ENCODE measurements at places on chromosomes 2 and 18.

DNA sequence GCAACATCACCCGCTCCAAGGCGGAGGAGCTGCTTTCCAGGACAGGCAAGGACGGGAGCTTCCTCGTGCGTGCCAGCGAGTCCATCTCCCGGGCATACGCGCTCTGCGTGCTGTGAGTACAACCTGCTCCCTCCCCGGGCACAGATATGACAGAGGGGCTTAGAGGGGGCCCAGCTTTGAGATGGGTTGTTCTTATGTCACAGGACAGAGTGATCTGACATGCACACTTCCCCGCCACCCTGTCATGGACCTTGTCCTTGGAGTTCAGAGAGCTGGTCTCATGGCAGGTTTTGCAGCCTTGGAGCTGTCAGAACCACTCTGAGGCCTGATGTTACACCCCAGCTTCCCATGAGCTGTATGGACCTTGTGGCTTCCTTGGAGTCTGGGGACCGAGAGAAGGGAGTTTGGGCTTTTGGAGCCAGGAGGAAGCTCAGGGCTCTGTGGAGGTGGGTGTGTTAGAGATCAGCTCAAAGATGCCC is 398 bp downstream of the INPP5D start:
- DNase-seq, result no peak

DNA sequence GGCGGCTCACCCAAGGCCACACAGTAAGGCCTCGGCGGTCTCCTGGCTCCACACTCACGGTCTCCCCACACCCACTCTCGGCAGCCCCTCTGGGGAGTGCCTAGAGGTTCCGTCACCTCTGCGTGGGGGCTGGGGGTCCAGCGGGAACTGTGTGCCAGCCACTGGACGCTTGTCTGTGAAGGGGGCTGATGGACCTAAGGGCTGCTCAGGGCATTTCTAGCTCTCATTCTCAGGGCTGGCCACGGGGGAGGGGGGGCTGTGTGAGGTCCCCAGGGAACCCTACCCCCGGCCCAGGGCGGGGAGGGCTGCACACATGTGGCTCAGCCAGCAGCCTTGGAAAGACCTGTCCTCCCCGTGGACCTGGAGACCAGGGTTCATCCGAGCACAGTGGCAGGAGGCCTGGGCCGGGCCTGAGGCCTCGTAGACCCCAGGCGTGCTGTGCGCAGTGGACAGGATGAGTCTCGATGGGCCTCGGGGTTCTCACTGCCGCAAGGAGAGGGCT is 27.1 kb upstream of the ODC1 start:
- DNase-seq, result no peak

- DNase-seq, result no peak
Measured at GRCh38 chr2:153474407-153474806, 4.2 kb downstream of the RPRM start.

DNA sequence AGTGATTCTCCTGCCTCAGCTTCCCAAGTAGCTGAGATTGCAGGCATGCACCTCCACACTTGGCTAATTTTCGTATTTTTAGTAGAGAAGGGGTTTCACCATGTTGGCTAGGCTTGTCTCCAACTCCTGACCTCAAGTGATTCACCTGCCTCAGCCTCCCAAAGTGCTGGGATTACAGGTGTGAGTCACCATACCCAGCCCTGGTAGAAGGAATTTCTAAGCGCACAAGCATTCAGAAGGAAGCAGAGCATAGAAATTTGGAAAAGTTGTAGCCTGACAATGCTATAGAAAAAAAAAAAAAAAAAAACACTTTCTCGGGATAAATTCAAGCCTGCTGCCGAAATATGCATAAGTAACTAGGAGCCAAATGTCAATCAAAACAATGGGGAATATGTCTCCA is 249.4 kb downstream of the GRB14 start:
- DNase-seq, result no peak

GRCh38 chr2:30956995-30957394 is 149.7 kb upstream of the CAPN13 start:
- DNase-seq, result no peak

GRCh38 chr18:27313678-27314077 is 128.6 kb upstream of the CHST9 start:
- DNase-seq, result no peak

DNA sequence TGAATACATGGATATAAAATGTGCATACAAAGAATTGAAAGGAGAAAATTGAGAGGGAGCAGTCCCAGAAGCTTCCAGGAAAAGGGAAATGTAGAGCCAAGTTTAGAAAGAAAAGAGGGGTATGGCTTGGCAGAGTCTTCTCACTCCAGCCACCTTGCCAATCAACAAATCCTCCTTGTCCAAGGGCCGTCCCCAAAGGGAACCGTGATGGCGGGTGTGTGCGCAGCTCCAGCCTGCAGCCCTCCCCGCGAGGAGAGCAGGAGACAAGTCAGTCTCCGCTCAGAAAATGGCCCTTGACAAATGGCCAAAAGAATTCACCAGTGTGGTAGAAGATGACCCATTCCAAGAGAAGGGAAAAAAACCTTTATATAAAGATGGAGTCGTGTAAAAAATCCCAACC is 448.3 kb upstream of the POU3F3 start:
- no peak for DNase-seq

DNA sequence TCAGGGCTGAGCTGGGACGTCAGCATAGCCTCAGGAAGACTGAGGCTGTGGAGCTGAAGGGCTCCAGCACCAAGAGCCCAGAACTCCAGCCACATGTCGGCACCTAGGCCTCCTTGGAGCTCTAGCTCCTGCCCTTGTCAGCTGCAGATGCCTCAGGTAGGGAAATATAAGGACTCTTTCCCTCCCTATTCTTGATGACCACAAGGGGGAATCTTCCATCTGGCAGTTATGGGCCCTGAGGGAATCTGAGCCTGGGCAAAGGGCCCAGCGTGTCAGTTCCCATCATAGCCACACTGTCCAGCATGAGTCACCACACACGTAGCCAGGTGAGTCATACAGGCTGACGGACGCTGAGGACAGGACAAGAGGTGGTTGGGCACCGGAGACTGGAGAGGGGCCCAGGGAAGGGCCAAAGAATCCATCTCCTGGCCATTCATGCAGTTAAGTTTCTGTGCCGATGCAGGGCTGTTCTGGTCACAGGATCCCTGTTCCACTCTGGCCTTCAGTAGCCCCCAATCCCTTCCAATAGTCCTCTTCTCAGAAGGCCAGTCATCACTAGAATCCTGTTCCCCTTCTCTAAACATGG is 1.8 kb downstream of the MPV17 start:
- no peak for DNase-seq

GRCh38 chr2:101551336-101551888 is 76.5 kb upstream of the RFX8 start:
- no peak for DNase-seq

DNA sequence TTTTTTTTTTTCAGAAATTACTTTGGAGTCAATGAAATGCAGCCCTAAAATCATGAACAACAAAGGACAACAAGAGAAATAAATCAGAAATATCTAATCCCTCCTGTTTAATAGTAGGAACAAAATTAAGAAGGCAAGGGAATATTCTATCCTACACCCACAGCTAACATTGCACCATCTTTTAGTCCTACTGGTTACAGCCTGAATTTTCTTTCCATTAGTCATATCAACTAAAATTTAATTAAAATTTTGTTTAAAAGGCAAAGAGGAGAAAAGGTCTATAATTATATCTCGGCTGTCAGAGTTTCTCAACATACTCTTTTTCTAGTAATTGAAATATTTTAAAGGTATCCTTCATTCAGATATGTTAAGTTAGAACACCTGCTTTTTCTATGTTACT is 61.9 kb downstream of the DTNA start:
- DNase-seq, result no peak

DNA sequence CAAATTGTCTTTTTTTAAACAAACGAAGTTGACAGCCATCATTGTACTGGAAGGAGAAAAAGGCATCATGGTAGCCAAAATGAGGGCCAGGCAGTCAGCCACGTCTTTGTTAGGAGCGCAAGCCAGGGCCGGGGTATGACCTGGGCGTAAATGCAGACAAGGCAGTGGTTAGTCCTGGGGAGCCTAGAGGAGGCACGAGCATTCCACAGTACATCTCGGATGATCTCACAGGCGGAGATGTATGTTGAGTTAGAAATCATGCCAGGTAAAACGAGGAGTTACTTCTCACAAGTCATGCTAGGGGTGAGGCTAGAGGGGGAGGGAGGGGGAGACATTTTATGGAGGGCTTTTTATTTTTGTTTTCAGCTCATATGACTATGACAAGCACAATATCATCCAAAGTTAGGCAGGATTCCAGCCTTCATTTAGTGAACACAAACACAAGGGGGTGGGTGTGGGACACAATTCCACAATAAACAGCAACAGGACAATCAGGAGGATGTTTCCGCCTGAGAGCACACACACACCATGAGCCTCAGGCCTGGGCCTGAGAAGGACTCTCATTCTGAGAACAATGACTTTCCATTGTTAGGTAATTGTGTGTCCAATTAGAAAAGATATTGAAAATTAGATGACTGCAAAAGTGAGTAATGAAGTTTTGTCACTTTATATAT is 64.4 kb upstream of the PGAP1 start:
- no peak for DNase-seq

- no peak for DNase-seq
Measured at GRCh38 chr18:71327850-71328249, 1039.0 kb downstream of the SOCS6 start.

DNA sequence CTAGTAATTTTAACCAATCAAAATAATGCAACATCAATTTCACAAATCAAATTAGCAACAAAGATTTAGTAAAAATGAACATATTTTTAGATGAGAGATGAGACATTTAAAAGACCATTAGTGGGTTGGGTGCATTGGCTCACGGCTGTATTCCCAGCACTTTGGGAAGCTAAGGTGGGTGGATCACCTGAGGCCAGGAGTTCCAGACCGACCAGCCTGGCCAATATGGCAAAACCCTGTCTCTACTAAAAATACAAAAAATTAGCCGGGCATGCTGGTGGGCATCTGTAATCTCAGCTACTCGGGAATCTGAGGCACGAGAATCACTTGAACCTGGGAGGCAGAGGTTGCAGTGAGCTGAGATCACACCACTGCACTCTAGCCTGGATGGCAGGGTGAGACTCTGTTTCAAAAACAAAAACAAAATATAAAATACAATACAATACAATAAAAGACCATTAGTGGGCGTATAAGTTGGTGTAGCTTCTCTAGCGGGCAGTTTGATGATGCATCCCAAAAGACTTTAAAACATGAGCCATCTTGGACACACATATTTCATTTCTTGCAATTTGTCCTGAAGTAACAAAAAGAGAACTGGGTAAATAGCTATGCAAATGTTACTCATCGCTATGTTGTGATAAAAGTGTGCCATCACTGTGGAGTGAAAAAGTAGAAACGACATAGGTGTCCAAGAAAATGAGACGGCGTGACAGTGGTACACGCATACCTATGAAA is 101.8 kb downstream of the COL6A3 start:
- DNase-seq, result no peak

GRCh38 chr18:48820483-48821250 is 130.1 kb downstream of the SMAD7 start:
- no peak for DNase-seq

- DNase-seq, result no peak
Measured at GRCh38 chr2:69943000-69943842, 18.2 kb downstream of the ASPRV1 start.

DNA sequence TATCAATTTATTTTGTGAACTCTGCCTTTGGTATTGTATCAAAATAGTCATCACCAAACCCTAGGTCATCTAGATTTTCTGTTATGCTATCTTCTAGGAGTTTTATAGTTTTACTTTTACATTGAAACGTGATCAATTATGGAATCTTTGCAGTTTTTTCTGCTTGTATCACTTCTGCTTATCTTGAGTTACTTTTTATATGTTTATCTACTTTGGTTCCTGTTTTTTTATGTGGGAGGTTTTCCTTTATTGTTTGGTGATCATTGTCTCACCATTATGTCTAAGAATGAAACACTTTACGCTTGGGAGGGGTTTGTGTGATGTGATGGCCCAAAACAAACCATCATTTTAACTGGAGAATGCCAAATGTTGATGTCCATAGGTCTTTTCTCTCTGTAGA is 261.2 kb downstream of the SPAG16 start:
- DNase-seq, result no peak

- DNase-seq, result no peak
Measured at GRCh38 chr2:206986943-206987342, 47.6 kb downstream of the CPO start.

- no peak for DNase-seq
Measured at GRCh38 chr2:238971318-238972145, 123.6 kb downstream of the TWIST2 start.

Data from stimulated activated CD8-positive, alpha-beta memory T cell treated with anti-CD3 and anti-CD28 coated beads, Interleukin-2, amount 100 ng/mL, for 1 hour (primary cell).